ENCODE measurements at places on chromosomes 13 and 19. TPM values are rescaled to one million over a fixed set of nuclear protein-coding genes. Genes with fewer than 3 reads are reported as not detected.

Gene PRTN3
- not detected for total RNA-seq

Gene KLK14
- not detected for total RNA-seq

Gene SIGLEC10
- not detected for total RNA-seq

Gene LYL1
- total RNA-seq: 1.3 TPM

Gene HCST
- 1.2 TPM for total RNA-seq

Gene PEAK3
- not detected for total RNA-seq

Gene VSIG10L
- total RNA-seq: 1.2 TPM

Gene CADM4
- 4.3 TPM for total RNA-seq
